Activated CD8-positive, alpha-beta memory T cell treated with anti-CD3 and anti-CD28 coated beads for 24 hours (primary cell): ENCODE measurements at places on chromosomes 1 and 21.

DNA sequence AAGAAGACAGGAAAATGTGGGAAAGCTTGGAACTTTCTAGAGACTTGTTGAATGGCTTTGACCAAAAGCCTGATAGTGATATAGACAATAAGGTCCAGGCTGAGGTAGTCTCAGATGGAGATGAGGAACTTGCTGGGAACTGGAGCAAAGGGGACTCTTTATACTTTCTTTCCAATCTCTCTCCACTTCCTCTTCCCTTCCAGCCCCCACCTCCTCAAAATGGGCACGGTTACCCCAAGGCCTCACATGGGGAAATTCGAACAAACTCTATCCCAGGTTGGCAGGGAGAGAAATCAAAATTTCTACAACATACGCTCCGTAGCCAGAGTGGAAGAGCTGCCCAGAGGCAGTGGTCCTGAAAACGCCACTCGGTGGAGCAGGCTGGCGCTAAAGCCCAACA is 15.2 kb downstream of the PPT1 start:
- DNase-seq = no peak

GRCh38 chr1:17118706-17119075 is 560 bp downstream of the PADI2 start:
- DNase-seq = no peak

GRCh38 chr1:202184750-202185460 is 8.7 kb upstream of the LGR6 start:
- DNase-seq = peak; percentile 88

GRCh38 chr1:156461109-156461508 is 39.5 kb downstream of the MEF2D start:
- no peak for DNase-seq
